ENCODE measurements at places on chromosomes 4 and X.

DNA sequence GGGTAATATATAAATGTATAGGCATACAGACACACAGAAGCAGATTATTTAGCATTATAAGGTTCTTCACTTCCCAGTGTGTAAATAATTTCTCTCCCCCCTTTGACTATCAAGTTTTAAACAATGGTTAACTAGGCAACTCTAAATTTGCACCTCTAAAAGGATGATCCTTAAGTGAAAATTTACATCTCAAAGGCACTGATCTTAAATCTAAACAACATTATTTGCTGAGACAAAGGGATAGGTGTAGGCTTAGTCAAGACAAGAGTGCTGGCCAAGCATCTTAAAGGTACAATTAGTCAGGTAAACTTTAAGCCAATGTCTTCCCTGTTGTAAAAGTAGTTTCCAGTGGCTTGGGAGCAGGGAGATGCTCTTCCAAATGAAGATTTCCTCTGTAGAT, 33.0 kb downstream of the NLRP2B start:
- no peak for DNase-seq

DNA sequence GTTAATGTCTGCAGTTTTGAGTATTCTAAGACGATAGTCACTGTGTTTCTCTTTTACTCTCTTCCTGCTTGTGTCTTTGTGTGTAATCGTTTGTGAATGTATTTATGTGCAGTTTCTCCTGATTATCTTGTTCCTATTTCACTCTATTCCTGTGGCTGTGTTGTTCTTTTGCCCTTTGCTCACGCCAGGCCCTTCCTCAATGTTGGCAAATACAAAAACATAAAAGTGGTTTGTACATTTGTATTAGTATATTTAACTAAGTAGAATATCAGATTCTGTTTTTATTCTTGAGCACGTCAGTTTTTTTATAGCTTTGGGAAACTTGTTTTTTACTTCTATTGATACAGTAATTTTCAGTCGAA, 107.6 kb upstream of the BMPR1B start:
- no peak for DNase-seq

GRCh38 chrX:136941396-136942337, 61.1 kb upstream of the RBMX start:
- DNase-seq, result no peak

DNA sequence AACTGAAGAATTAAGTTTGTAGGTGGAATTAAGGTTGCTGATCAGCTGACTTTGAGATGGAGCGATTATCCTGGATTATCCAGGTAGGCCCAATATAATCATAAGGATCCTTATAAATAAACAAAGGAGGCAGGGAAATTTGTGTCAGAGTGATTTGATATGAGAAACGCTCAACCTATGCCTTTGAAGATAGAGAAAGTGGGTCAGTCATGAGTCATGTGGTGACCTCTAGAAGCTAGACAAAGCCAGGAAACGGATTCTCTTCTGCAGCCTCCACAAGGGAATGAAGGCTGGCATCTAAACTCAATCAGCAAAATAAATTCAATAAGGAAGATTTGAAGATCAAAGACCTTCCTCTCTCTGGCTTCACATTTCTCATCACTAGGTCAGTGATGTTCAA, 41.5 kb upstream of the SMIM10 start:
- no peak for DNase-seq

DNA sequence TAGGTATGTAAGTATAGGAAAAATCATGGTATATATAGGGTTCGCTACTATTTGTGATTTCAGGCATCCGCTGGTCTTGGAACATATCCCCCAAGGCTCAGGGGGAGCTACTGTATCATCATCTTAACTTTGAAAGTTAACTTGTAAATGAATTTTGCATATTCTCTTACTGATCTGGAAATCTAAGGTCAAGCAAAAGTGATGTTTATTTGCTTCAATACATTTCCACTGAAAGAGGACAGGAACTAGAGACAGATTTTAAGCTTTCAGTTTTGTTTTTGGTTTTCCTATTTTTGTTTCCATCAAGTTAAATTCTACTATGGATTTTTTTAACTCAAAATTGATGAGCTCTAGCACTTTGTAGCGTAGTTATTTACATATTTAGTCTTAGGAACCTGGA, 56.2 kb downstream of the NAF1 start:
- no peak for DNase-seq

DNA sequence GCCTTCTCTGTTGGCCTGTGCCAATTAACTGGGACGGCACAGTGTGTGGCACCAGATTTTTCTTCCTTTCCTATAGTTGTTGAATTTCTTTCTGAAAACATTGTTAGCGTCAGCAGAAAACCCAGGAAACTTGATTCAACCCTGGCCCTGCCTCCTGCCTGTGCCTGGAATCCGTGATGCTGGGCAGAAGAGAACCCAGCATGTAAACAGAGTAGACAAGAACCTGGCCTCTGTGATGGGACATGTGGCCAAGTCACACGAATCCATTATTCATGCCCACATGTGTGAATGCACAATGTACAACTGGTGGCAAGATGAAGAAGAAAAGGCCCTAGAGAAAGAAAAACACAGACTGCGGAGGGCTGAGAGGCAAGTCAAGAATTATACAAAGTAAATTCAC, 111.4 kb downstream of the EFHC2 start:
- no peak for DNase-seq

DNA sequence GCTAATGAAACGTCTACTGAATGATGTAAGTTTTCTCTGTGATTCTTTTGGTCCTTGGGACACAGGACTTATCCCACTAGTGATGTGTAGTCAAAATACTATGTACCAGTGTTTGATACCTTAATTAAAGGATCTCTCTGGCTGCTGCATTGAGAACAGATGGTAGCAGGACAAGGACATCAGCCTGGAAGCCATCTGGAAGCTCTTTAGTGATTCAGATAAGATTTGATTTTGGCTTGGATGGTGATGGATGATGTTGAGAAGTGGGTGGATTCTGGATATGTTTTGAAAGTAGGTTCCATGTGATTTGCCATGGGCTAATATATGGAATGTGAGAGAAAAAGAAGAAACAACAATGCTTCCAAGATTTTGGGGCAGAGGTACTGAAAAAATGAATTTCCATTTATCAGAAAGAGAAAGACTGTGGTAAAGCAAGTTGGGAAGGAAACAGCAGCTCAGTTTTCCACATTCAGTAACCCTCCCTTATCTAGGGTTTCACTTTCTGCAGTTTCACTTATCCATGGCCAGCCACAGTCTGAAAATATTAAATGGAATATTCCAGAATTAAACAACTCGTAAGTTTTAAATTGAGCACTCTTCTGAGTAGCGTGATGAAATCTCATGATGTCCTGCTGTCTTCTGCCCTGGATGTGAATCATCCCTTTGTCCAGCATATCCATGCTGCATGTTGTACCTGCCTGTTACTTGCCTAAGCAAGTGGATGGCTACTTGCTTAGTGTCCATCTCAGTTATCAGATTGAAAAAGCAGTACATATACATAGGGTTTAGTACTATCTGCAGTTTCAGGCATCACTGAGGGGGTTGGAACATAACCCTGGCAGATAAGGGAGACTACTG, 15.6 kb downstream of the CD38 start:
- DNase-seq, result no peak

- DNase-seq, result no peak
These were observed 51.3 kb downstream of the GAK start for GRCh38 chr4:880684-881405.

DNA sequence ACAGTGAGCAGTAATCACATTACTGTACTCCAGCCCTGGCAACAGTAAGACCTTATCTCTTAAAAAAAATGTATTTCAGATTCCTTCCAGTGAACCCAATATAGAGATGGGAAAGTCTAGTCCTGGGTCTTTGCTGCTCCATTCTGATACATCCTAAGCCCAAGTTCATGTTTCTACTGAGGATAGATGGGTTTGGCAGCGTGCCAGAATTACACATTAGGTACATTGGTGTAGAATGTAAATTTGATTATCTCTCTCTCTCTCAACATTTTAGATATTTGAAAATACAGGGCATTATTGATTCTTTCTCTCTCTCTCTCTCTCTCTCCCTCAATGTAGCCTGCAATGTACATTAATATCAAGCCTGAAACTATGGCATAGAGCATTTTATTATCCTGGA, 43.5 kb upstream of the ZNF330 start:
- no peak for DNase-seq

DNA sequence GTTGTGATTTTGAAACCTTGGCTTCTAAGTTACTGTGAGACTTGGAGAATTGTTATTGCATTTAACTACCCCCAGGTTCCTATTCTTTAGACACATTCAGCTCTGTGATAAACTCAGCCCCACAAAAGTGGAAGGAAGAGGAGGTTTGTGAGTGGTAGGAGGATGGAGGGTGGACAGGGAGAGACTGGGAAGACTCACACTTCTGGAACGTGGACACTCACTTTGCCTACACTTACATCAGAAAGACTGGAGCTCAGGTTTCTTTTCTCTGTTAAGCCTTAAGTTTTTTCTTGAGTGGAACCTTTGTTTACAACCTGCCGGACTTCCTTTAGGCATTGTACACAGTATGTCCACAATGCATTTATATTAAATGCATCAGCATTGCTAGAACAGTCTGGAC, 99.0 kb downstream of the AREG start:
- no peak for DNase-seq

GRCh38 chr4:61493470-61493869, 293.3 kb downstream of the ADGRL3 start:
- no peak for DNase-seq
